ENCODE measurements at places on chromosomes 4 and X. TPM values are rescaled to one million over a fixed set of nuclear protein-coding genes. Genes with fewer than 3 reads are reported as not detected.
A peak's percentile ranks its signal among the peaks of the same experiment; 100 is the strongest.

DNA sequence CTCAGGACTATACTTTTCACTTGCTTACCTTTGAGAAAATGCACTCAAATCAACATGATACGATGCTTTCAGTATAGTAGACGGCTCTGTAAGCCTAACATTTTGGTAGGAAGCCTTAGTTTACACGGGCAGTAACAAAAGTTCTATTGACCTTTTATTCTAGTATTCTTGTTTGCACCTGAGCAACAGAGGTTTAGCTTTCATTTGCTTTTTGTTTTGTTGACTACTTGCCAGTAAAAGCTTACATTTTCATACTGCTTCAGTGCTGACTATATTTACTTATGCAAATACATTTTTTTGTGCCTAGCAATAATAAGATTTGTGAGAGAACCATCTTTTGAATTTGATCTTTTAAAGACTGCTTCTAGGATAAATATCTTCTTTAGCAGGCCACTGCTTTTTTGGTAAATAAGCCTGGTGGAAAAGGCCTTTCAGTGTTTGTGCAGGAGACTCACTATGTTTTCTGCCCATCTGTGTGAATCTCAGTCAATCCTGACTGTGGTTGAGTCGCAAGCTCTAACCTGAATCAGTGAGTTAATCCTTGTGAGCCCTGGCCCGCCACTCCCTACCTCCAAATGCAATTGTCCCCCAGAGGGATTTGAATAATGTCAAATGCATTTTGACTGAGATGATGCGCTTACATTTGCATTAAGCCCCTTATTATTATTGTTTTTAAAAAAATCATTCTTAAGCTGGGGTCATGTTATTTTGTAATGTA, 21.9 kb downstream of the FHIP1A start:
- no peak overlapping the region for H3K27ac ChIP-seq
- no peaks in the 10 kb centered on the region for H3K27me3 ChIP-seq
- no peaks in the 10 kb centered on the region for H3K4me1 ChIP-seq
- DNase-seq: no peak
- H3K36me3 ChIP-seq: no peaks in the 10 kb centered on the region

- DNase-seq: no peak
- H3K4me3 ChIP-seq: no peak overlapping the region
- no peaks in the 10 kb centered on the region for H3K27me3 ChIP-seq
- H3K4me1 ChIP-seq: no peaks in the 10 kb centered on the region
These were observed 8.1 kb upstream of the LINC00632 start for GRCh38 chrX:140701480-140701879.

- DNase-seq: no peak
- peaks cover 32% of the 10 kb centered on the region for H3K27me3 ChIP-seq
- no peak overlapping the region for H3K4me3 ChIP-seq
- no peak overlapping the region for H3K27ac ChIP-seq
- no peaks in the 10 kb centered on the region for H3K36me3 ChIP-seq
These were observed 20.6 kb upstream of the CLDN24 start for GRCh38 chr4:183342541-183343533.

Gene XG
- not detected for total RNA-seq

Gene MBNL3
- total RNA-seq: 97.9 TPM

DNA sequence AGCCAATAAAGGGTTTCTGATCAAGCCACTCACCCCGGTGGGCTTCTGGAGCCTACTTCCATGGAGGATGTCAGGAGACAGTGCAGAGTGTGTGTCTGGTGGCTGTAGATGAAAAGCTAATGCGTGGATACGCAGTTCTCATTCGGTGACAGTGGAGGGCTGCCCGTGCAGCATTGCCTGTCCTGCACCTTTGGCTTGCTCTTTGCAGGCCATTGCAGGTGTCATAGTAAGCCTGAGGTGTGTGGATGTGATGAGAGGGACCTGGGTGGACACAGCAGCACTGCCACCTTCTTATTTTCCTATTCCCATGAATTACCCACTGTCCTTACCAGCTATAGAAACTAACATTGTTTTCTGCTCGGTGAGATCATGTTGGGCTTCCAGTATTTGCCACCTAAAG, 101.2 kb downstream of the STK32B start:
- DNase-seq: no peak
- H3K4me1 ChIP-seq: no peaks in the 10 kb centered on the region
- no peaks in the 10 kb centered on the region for H3K27me3 ChIP-seq

Gene FREM3
- total RNA-seq: 0.06 TPM

Gene PRRG1
- total RNA-seq: 7.7 TPM

- no peak overlapping the region for H3K4me3 ChIP-seq
- peaks cover 14% of the 10 kb centered on the region for H3K27me3 ChIP-seq
- H3K4me1 ChIP-seq: no peaks in the 10 kb centered on the region
These were observed 27.8 kb upstream of the FTHL17 start for GRCh38 chrX:31099536-31100090.

DNA sequence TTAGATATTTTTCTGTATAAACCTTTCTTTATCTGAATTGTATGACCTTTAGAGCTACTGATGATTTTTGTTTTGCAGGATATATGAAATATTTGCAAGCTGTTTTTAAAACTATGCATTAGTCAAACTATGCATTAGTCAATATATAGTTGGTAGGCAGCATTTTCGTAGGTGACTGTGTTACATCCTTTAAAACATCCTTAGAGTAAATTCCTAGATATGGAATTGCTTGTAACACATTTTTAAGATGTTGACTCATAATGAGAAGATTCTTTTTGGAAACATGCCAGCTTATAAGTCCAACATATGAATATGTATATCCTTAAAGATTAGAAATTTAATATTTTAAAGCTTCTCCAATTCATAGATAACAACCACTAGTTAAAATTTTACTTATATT, 1768.5 kb downstream of the PCDH7 start:
- H3K27ac ChIP-seq: no peak overlapping the region
- H3K27me3 ChIP-seq: no peaks in the 10 kb centered on the region
- no peak overlapping the region for H3K4me3 ChIP-seq
- DNase-seq: no peak
- H3K4me1 ChIP-seq: no peaks in the 10 kb centered on the region

Gene TECRL
- total RNA-seq: 0.14 TPM

Gene BTK
- total RNA-seq: 9.7 TPM

Gene PPP2R2C
- total RNA-seq: not detected

DNA sequence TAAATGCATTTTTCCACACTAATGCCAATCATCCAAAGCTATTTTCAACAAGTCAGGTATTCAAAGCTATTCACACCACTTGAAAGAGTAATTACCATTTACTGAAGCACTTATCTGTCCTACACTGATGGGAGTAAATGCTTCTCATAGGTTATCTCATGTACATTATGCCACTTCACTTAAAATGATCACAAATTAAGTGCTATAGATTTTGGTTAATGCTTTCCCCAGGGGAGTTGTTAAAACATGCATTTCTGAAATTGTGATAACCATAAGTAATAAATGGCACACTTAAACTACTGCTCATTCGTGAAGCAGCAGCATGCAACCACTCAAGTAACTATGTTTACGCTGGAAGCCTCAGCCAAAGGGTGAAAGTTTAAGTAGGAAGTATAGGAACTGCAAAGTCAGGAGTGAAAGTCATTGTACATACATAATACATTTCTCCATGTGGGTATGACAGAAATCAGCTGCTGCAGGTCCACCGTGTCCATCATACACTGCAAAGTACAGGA, 6.6 kb downstream of the PPM1K start:
- no peak for DNase-seq
- no peaks in the 10 kb centered on the region for H3K27me3 ChIP-seq
- H3K4me1 ChIP-seq: peaks cover 1% of the 10 kb centered on the region
- no peaks in the 10 kb centered on the region for H3K36me3 ChIP-seq
- no peak overlapping the region for H3K27ac ChIP-seq

DNA sequence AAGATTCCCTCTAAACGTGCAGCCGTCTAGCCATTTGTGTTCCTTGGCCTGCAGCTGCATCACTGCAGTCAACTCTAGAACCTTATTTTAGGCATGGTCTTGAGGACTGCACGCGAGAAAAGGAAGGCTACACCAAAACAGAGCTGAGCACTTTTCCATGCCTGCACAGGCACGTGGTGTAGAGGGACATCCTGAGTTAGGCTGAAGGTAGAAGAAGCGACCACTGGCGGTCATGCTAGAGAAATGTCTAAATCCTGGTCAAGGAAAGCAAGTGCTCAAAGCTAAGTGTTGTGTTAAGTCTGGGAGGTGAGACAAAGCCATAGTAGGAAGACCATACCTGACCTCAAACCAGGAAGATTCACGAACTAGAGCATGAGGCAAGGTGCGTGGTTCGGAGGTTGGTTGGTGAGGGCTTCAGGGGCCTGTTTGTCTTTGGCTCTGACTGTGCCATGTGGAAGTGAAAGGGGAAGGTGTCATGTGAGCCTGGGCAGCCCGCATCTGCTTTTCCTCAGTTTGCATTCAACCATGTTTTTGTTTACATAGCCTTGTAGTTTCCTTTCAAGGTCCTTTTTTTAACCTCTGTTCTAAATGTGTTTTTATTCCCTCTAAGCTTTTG, 203.8 kb downstream of the AASDH start:
- no peak for DNase-seq
- no peak overlapping the region for H3K27ac ChIP-seq
- no peaks in the 10 kb centered on the region for H3K36me3 ChIP-seq

Gene GPRASP2
- total RNA-seq: 20.5 TPM

DNA sequence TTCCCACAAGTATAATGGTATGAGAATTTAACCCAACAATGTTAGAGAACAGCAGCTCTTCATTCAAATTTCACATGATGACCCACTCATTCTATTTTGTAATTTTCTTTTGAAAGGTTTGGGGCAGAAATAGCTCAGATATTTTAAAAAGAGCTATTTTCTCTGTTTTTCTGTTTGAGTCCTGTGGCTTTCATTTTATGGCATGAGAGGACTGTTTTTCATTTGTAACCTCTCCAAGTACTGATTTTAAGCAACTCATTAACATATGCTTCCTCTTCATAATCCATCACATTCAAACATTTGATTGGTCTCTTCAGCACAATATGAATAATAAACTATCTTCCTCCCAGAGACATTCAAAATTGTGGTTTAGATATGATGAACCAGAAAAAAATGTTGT, 129.0 kb upstream of the TEX13A start:
- no peak for DNase-seq
- H3K4me3 ChIP-seq: no peak overlapping the region
- H3K36me3 ChIP-seq: no peaks in the 10 kb centered on the region
- H3K4me1 ChIP-seq: no peaks in the 10 kb centered on the region
- H3K27me3 ChIP-seq: peaks cover 7% of the 10 kb centered on the region

Gene RBM47
- total RNA-seq: 125 TPM

Gene RBM46
- not detected for total RNA-seq

DNA sequence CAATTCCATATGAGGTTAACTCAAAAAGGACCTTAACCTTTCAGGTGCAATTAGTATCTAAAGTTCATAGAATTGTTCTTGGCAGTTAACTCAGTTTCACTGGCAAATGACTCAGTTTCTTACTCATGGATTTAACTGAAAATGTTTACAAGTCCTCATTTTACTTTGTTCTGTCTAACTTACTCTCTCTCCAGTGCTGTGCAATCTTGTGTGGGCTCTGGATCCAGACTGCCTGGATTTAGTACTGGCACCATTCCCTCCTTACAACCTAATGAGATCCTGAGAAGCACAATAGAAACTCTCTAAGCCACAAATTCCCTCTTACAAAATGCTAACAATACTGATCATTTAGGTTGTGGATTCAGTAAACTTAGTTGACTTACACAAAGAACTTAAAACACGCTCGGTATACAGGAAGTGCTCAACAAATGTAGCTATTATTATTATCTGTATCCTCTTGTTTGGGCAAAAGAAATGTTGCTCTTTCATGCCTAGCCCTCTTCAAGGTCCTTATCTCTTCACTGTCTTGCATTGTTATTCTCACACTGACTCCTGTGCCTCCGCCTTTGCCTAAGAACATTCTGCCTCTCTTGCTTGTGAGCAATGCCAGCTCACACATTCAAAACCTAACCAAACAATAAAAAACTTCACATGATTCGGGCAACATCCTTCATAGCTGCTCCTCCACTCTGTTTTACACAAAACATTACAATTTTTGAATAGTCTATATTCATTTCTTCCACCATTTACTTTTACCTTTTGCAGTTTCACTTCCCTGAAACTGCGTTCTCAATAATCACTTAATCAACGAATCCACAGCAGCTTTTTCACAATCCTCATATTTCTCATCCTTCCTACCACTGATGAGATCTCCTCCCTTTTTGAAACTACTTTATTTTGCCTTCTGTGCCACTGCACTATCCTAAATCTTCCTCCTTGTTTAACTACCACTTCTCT, 91.8 kb downstream of the PDE5A start:
- H3K36me3 ChIP-seq: no peaks in the 10 kb centered on the region
- no peak overlapping the region for H3K4me3 ChIP-seq
- peak overlapping the region; percentile 36 for H3K27ac ChIP-seq
- no peaks in the 10 kb centered on the region for H3K27me3 ChIP-seq

Gene EDA2R
- total RNA-seq: 15.3 TPM

Gene MAGEA4
- total RNA-seq: not detected

Gene CPLX1
- total RNA-seq: 23.8 TPM

- H3K27ac ChIP-seq: no peak overlapping the region
- H3K27me3 ChIP-seq: no peaks in the 10 kb centered on the region
- no peaks in the 10 kb centered on the region for H3K36me3 ChIP-seq
- no peak overlapping the region for H3K4me3 ChIP-seq
- H3K4me1 ChIP-seq: no peaks in the 10 kb centered on the region
- no peak for DNase-seq
These were observed 3.0 kb downstream of the ARHGEF38 start for GRCh38 chr4:105555409-105555808.

DNA sequence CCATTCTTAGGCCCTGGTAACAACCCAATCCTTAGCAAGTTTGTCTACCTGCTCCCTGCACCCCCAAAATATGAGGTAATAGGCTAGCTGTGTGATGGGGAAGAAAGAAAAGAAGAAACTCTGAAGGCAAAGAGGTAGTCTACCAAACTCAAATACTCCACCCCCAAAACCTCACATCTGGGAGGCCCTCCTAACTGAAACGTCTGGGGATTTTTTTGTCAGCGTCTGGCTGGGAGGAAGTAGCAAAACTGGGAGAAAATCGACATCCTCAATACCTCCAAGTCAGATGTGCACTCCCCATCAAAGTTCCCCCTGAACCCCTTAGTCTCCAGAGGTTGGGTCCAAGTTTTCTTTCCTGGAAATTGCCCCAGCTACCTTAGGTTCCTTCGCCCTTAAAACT, 1.0 kb downstream of the LAMP2 start:
- H3K27me3 ChIP-seq: no peaks in the 10 kb centered on the region
- no peak for DNase-seq
- H3K4me3 ChIP-seq: no peak overlapping the region
- H3K27ac ChIP-seq: no peak overlapping the region
- H3K4me1 ChIP-seq: peaks cover 12% of the 10 kb centered on the region

GRCh38 chr4:88949605-88950004, 107.4 kb downstream of the FAM13A start:
- no peaks in the 10 kb centered on the region for H3K36me3 ChIP-seq
- DNase-seq: no peak
- no peaks in the 10 kb centered on the region for H3K4me1 ChIP-seq
- H3K27ac ChIP-seq: no peak overlapping the region
- H3K27me3 ChIP-seq: no peaks in the 10 kb centered on the region

DNA sequence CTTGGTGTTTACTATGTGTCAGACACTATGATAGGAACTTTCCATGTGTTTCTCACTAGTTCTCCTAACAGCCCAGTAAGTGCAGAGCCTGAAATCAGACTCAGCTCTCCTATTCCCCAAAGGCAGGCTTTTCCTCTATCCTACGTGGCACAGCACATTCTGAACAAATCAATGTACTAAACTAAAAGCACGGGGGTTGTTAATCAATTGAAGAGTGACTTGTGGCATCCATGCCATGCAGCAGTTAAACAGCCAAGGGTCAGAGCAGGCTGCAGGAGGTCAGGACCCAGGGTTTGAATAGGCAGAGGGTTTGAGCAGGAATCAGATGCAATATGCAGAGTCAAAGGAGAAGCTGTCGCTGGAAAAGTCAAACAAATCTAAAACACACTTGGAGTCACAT, 289.7 kb upstream of the LDB2 start:
- no peak for DNase-seq
- no peak overlapping the region for H3K27ac ChIP-seq
- H3K4me3 ChIP-seq: no peak overlapping the region
- no peaks in the 10 kb centered on the region for H3K4me1 ChIP-seq

Gene MAMLD1
- total RNA-seq: 5.8 TPM
